ENCODE measurements at places on chromosomes 6 and 20.

DNA sequence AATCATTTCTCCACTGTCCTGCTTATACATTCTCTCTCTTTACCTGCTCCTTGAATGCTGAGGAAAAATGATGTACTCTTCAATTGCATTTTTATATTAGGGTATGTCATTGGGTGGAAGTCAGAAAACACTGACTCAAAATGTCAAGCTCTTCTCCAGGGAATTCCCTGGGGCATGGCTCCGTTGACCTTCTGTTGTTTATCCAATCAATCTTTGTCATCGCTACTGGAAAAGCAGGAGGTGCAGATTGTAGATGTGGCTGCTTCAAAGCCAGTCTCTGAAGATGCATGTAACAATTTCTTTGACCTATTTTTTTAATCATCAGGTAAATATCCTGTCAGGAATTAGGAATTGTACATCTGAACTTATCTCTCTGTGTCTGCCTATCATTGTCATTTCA is 63.9 kb upstream of the TENT5A start:
- no peak for DNase-seq

DNA sequence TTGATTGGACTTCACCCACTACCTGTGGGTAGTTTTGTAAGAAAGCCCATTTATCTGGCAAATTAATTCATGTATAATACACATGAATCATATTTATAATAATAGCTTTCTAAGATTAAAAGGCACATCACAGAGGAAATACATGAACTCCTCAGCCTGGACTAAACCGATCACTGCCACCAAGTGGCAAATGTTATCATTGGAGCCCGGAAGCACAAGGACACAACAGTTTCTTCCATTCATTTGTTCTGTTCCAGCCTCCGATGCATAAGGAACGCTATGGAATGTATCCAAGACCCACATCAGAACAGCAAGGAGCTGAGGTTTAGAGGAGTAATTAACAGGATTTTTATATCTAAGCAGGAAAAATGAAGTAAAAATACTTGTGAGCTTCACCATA is 13.9 kb upstream of the IPCEF1 start:
- DNase-seq = peak; percentile 14

DNA sequence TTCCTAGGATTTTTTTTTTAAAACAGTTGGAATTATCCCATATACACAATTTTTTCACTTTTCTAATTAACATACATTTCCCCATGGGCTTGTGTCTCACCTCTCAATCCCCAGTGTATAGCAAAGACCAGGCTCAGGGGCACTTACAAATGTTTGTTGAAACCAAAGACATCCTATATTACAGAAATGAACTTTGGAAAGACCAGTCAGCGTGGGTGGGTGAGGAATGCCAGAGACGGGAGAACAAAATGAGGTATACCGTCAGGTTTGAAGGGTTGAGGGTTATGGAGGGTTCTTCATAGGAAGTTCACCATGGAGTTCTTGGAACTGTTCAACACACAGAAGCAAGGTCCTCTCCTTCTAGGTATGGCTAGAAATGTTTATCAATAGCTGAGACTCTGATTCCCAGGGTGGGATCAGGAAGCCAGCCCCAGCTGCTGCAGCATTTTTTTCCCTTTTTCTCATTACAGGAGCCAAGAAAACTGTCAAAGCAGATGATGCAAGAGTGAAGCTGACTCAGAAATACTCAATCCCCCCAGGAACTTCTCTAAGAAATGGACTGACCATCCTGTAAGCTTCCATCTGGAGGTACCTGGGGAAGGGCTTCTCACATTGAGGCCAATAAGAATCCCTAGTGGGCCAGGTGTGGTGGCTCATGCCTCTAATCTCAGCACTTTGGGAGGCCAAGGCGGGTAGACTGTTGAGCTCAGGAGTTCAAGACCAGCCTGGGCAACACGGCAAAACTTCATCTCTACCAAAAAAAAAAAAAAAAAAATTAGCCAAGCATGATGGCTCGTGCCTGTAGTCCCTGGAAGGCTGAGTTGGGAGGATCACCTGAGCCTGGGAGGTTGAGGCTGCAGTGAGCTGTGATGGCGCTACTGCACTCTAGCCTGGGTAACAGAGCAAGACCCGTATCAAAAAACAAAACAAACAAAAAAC is 15.9 kb upstream of the TBC1D20 start:
- DNase-seq = peak; percentile 12

DNA sequence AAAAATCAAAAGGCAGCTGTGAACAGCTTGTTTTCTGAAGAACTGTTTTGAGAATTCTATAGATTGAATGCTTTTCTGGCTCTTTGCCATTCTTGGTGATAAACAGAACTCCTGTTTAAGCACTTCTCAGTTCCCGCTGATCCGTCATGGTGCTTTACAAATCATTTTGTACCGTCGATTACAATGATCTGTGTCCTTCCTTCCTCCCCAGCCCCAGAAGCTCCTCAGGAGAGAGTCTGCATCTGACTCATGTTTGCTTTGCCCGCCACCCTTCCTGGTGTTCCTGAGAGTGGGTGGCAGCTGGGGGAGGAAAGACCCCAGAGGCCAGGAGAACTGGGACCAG is 538.6 kb upstream of the MARCKS start:
- no peak for DNase-seq

DNA sequence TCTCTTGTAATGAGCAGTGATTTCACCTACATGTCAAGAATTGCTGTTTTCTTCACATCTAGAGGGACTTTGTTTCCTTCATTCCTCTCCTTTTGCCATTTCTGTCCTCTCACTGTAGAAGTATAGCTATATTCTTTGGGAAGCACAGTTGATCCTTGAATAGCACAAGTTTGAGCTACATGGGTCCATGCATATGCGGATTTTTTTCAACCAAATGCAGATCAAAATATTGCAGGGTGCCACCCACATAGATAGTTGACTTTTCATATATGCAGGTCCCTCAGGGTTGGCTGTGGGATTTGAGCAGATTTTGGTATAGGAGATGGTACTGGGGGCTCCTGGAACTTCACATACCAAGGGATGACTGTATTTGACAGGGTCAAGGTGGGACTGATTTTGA is 41.1 kb downstream of the BLTP3A start:
- no peak for DNase-seq

DNA sequence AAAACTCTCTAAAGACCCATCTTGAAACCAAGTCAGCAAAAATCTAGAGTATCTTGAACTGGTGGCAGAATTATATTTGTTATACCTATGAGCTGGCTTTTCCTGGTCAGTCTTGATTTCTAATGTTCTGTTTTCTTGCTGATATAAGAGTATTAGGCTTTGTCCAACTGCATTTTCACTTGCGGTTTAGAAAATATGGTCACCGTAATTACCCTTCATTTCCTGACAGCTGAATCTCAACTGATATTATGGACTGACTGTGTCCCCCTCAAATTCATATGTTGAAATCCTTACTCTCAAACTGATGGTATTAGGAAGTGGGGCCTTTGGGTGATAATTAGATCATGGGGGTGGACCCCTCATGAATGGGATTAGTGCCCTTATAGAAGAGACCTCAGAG is 72.1 kb downstream of the TXLNB start:
- no peak for DNase-seq
